ENCODE measurements at places on chromosomes 13 and 19.

GRCh38 chr19:49682274-49682673, 5.2 kb downstream of the PRMT1 start:
- no peak for DNase-seq

DNA sequence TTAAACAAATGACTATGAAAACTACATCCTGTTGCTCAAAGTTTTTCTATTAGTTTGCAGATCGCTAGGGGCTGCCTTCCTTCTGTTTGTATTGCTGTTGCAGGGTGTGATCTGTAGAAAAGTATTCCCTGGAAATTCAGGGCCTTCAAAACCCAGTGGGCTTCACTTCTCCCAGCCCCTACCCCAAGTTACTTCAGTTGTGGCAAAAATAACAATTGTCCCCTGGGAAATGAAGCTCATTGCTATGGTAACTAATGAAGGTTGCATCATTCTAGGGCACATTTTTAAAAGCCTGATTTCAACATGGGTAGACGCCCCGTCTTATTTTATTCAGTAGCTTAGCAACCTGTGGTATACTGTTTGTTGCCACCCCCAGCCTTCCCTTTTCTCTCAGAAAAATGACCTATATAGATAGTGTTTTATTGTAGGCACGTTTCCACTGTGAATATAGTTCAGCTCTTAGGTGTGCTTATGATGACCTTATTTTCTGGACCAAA, 60.9 kb downstream of the WDFY2 start:
- DNase-seq, result no peak

DNA sequence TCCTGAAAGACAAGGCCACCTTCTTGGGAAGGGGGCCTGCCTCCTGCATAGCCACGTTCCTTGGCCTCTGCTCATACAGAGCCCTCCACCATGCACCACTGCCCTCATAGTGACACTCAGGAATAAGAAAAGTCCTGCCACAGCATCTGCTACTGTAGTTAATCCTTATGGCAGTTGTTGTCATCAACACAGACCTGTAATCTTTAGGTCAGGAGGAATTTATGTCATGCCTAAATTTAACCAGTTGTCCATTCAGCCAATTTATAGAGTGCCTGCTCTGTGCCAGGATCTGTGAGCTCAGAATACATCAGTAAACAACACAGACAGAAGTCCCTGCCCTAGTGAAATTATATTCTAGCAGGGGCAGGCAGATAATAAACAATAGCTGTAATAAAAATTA, 44.4 kb downstream of the FAM124A start:
- DNase-seq, result no peak

GRCh38 chr19:57747472-57747807, 825 bp downstream of the ZNF776 start:
- no peak for DNase-seq

- no peak for DNase-seq
Observed at GRCh38 chr19:1132552-1133383, 29.0 kb downstream of the GPX4 start.

DNA sequence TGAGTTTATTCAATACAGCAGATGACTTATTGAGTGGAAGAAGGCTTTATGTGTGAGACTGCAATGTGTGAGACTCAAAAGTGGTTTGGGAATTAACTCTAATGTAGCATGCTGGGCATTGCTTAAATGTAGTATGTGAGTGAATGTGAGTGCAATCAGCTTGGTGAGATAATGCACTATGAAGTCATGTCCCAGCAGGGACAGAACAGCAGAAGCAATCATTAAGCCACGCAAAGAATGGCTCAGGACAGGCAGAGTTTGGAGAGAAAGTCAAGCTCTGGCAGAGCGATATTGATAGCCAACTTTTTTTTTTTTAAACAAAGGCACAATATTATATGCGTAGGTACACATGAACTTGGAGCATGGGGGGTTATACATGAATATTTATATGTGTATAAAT, 597.7 kb downstream of the GPC6 start:
- no peak for DNase-seq

DNA sequence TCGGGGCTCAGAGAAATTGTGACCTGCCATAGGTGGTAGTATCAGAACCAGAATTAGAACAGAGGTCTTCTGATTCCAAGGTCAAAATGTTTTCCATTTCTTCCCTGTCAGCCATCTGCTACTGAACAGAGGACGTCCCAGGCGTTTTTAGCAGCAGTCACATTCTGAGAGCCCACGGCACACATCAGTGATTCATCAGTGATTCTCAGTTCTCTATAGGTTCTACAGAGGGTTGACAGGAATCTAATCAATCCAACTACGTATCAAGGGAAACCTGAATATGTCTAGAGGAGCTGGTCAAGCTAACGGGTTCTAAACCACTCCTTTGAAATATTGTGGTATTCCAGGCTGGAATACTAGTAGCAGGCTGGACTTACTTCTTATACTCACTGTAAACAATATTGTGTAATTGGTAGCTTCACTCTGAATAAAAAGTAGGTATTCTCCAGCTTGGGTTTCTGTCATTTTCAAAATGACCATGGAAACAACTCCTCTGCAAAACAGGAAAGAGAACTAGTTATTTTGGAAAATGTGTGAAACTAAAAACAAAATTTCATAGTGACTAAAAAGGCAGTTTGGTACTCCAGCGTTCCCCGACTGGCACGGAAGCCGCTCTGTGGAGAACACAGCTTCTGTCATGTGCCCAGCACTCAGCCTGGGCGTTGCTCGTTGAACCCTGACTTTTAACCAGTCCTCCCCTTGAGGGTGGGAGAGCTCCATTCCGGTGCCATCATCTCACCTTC, 43.2 kb downstream of the FLT3 start:
- DNase-seq, result no peak

GRCh38 chr19:2503521-2504109, 27.7 kb downstream of the GADD45B start:
- DNase-seq, result no peak

DNA sequence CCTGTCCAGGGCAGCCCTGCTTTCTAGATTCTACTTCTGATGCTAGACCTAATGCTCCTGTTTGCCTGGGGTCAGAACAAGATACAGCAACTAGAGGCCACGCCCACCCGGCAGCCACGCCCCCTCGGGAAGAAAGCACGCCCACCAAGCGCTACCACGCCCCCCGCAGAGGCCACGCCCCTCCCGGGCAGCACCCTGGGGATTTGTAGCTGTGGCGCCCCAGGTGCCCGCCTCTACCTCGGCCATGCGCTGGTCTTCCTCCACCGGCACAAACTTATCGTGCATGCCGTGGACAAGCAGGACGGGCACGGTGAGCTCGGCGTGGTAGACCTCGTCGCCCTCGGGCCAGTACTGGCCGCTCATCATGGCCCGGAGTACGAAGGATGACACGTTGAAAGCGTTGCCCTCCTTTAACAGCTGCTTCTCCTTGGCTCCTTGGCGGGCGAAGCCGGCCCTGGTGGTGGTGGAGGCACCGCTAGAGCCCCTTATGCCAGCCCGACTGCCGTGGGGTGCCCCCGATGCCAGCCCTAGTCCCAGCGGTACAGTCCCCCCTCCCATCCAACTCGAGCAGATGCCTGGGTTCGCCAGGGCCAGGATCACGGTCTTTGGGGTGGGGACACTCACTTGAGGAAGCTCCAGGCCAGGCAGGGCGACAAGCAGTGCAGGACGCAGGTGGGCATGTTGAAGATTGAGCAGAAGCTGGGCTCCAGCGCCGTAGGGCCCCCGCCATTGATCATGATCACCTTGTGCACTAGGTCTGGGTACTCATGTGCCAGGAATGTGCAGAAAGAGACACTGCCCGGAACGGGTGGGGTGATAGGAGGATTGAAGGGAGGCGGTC, 9.0 kb downstream of the ABHD8 start:
- DNase-seq, result no peak

DNA sequence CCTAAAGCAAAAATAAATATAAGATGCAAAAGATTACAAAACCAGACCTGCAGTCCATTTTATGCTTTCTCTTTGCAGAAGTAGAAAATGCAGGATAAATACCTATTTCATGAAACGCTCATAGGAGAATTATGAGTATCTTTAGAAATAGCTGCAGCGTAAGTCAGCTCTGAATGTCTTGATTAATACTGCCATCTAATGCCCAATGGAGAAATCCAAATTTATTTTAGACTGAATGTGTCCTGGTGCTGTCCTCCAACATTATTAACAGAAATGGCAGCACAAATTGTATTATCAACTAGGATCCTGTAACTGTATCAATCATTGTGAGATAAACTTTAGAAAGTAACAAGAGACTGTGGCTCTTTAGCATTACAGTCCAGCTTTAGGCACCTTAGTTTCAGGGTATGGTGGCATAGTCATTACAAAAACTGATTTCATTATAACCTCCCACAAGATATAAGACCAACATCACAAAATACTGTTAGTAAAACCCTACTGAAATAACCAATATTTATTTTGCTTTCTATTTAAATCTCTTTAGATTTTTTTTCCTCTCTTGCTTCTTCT, 162.1 kb upstream of the MIR17HG start:
- DNase-seq, result no peak

DNA sequence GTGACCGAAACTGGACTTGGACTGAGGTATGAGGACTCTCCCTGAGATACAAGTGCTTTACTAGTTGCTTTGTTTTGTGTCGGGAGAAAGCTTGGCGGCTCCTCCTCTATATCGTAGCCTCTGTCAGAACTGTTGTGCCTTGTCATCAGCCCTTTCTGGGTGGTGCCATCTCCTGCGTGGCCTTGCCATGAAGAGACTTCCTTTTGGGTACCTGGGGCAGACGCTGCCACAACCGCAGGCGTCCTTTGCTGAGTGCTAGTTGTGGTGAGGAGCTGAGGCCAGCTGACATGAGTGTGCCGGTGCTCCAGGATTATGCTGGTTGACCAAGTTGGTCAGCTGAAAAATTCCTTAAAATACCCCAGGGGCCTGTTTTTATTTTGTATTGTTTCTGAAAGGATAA, 124.5 kb downstream of the AKAP11 start:
- DNase-seq, result no peak

DNA sequence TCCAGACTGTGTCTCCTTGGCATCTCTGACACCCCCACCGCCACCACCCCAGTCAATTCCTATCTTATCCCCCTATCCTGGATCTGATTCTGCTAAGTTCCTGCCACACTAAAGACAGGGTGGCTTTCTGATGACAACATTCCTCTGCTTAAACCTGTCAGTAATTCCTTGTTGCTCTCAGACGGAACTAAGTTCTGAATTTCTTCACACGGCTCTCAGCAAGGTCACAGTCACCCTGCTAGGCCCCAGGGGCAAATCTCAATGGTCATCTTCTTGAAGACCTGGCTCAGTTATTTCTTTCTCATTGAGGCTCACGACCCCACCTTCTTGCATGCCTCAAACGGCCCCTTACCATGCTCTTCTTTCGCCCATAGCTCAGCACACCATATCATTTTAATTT, 7.6 kb downstream of the ALOX5AP start:
- DNase-seq, result no peak

- no peak for DNase-seq
Observed at GRCh38 chr13:99956473-99957349, 14.9 kb downstream of the ZIC5 start.

DNA sequence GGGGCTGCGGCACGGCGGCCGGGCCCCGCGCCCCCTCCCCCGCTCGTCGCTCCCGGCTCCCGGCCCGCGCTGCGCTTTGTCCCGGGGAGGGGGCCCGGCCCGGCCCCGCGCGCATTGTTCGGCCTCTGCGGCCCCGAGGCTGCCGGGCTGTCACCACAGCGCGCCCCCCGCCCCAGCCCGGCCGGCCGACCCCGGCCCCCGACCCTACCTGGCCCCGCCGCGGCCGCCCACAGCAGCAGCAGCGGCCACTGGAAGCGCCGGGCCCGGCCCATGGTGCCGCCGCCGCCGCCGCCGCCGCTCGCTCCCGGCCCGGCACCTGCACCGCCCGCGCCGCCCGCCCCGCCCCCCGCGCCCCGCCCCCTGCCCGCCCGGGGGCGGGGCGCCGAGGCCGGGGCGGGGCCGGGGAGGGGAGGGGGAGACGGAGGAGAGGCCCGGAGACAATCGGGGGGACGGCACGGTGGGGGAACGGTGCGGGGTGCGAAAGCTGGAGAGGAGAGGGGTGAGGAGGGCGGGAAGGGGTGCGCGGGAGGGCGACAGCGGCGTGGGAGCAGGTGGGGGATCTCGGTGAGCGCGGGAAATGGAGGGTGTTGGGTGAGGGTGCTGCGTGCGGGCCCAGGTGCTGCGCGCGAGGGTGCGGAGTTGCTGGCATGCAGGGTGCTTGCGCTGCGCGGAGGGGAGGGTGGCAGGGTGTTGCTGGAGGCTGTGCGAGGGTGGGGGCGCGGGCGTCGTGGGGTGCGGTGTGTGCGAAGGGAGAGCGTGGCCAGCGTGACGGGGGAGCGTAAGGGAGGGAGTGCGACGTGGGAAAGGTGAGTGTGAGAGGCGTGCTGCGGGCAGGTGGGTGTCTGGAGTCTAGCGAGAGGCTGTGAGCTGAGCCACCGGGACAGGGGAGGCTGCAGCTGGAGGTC, at the start of gene CADM4:
CADM4 (minus strand) TSS at position 332 of the 905 bp plus-strand sequence; CDS start at position 272, 60 bp downstream.
- DNase-seq, result no peak

GRCh38 chr19:13149628-13150186, 468 bp downstream of the STX10 start:
- no peak for DNase-seq

DNA sequence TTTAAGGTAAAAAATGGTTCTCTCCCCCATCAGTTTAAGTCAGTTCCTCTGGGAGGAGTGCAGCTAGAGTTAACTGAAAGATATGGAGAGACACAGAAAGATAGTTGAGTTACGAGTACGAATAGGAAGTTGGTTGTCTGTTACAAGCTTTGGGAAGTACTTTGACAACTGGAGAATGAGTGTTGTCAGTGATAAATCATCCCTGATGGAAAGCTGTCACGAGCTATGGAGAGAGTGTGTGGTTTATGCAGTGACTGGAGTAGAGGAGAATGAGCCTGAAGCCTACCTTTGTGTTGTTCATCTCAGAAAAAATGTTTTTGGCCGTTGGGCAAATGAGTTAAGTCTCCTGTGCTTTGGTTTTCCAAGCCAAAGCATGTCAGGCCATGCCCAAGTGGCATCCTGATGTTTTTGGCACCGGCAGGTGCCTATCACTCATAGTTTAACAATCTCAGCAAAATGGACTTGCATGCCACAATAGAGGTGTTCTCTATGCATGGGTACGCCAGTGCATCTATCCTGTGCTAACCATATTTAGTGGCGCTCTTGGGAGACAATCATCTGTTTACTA, 350.2 kb downstream of the IRS2 start:
- no peak for DNase-seq

- no peak for DNase-seq
Observed at GRCh38 chr13:62331384-62331783, 915.7 kb upstream of the PCDH20 start.

- DNase-seq, result no peak
Observed at GRCh38 chr13:46475541-46475991, 77.4 kb upstream of the LRCH1 start.

- DNase-seq, result no peak
Observed at GRCh38 chr19:3893509-3894179, 13.2 kb downstream of the ATCAY start.

GRCh38 chr19:18002347-18002850, 5.6 kb upstream of the ARRDC2 start:
- DNase-seq, result no peak

- no peak for DNase-seq
Observed at GRCh38 chr19:23378948-23379347, 16.3 kb downstream of the ZNF91 start.

GRCh38 chr13:112643759-112644459, 45.9 kb upstream of the ATP11A start:
- no peak for DNase-seq

DNA sequence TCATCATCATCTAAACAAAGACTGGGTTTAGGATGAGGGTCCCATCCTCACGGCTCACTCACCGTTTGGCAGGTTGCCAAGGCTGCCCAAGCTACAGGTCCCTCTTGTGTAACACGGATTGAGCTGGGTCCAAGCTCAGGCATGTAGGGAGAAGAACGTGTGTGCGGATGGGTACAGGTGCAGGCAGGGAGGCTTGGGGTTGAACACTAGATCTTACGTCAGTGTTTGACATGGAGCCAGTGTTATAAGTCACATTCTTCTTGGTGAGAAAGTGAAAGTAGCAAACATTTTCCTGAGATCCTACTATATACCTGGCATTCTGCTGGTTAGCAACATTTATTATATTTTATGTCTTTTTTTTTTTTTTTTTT, 136.8 kb upstream of the RNF113B start:
- DNase-seq, result no peak
